ENCODE measurements at places on chromosomes 7 and 10.

- peak; percentile 50 for DNase-seq
Measured at GRCh38 chr7:111741811-111742240, 179.5 kb upstream of the IMMP2L start.

GRCh38 chr7:57820477-57820876, 370.5 kb downstream of the ZNF716 start:
- DNase-seq, result no peak

- DNase-seq, result no peak
Measured at GRCh38 chr10:13327534-13327933, 20.6 kb downstream of the SEPHS1 start.

GRCh38 chr10:84341983-84342382, 13.6 kb downstream of the CCSER2 start:
- DNase-seq, result no peak

DNA sequence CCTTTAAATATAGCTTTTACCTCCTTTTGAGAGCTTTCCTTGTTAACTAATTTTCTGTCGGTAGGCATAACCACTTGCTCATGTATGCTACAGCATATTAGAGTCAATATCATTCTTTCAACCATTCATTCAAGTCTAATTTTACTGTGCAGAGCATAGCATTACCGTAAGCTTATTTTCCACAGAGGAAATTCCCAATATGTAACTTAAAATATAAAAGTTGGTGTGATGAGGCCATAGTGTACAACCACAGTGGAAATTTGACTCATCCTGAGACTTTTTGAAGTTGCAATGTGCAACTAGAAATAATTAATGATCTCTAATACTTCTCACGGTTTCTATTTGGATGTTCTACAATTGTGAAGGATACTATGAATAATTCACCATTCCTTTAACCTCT, 80.6 kb upstream of the KLF6 start:
- no peak for DNase-seq

GRCh38 chr10:3222068-3222467, 49.5 kb upstream of the PITRM1 start:
- no peak for DNase-seq

- no peak for DNase-seq
Measured at GRCh38 chr10:34235164-34235832, 579.8 kb downstream of the PARD3 start.

- no peak for DNase-seq
Measured at GRCh38 chr10:34628174-34628796, 186.8 kb downstream of the PARD3 start.

DNA sequence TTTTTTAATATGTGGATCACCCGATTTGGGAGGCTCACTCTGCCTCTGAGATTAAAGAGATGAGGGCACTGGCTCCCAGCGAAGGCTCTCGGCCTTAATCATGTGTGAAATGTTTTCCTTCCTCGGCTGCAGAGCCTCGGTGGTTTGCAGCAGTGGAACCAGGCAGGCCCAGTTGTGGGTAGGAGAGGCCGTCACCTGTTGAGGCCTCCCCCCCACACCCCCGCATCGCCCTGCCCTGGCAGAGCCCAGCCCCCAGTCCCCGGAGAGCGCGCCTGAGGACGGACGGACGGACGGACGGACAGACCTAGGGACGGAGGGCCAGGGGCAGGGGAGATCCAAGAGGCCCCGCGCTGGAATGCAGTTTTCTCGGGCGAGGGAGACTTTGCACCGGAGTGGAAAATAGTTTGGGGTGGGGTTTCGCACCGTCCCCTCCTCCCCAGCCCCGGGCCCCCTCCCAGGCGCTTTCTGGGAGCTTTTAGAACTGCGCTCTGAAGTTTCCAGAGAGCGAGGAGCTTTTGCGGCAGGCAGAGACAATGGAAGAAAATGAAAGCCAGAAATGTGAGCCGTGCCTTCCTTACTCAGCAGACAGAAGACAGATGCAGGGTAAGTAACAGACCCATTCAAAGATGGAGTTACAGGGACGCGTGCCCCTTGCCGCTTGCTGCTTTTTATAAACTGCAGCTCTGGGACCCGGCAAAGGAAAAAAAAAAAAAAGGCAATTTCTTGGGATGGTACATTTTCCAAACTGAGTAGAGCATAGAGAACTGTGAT, at the start of gene KIAA1217:
KIAA1217 (plus strand) TSS at position 478 of the 771 bp plus-strand sequence; CDS start at position 534, 56 bp downstream.
- DNase-seq, result no peak

GRCh38 chr10:102220612-102221011, 5.5 kb upstream of the ELOVL3 start:
- no peak for DNase-seq

DNA sequence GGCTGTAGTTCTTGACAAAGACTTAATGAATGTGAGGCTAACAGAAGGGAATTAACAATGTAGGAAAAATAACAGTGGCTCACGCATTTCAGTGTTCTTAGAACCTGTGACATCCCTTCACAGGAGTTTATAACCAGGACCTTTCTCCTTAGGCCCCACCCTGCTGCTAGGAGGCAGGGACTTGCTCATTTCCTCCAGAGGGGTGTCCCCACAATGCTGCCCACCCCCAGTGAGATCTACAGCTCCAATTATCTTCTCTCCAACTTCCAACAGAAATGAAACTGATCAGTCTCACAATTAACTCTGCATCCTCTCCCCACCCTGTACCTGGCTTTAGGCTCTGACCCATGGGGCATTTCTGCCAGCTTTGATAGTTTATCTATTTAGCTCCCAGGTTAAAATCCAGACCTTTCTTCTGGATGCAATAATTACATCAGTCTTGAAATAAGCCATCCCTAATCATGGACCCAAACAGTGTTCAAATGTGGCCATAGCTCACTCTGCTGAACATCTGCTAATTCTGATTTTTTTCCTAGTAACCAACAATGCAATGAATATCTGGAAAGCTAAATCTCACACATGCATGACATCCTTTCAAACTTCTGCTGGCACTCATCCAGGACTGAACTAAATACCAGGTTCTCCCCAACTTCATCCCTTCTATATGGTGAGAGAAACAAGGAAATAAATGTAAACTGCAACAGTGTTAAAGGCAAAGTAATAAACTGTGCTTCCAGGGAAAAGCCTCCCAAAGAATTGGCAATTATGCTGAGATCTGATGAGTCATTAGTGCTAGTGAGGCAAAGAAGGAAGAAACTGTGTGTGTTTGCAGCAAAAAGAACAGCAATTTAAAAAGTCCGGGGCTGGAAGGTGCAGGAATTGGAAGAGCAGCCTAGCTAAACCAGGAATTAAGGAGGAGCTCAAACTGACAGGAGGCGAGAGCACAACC, 64.6 kb downstream of the HERPUD2 start:
- no peak for DNase-seq

- no peak for DNase-seq
Measured at GRCh38 chr10:131854579-131855335, 46.1 kb upstream of the PPP2R2D start.

GRCh38 chr10:71832967-71833366, 18.1 kb downstream of the PSAP start:
- DNase-seq, result no peak

- DNase-seq, result no peak
Measured at GRCh38 chr10:101076630-101077029, 14.8 kb downstream of the KAZALD1 start.

GRCh38 chr7:4612939-4613841, 68.9 kb upstream of the FOXK1 start:
- peak; percentile 58 for DNase-seq

- DNase-seq, result no peak
Measured at GRCh38 chr7:73359306-73359705, 31.3 kb downstream of the FKBP6 start.

DNA sequence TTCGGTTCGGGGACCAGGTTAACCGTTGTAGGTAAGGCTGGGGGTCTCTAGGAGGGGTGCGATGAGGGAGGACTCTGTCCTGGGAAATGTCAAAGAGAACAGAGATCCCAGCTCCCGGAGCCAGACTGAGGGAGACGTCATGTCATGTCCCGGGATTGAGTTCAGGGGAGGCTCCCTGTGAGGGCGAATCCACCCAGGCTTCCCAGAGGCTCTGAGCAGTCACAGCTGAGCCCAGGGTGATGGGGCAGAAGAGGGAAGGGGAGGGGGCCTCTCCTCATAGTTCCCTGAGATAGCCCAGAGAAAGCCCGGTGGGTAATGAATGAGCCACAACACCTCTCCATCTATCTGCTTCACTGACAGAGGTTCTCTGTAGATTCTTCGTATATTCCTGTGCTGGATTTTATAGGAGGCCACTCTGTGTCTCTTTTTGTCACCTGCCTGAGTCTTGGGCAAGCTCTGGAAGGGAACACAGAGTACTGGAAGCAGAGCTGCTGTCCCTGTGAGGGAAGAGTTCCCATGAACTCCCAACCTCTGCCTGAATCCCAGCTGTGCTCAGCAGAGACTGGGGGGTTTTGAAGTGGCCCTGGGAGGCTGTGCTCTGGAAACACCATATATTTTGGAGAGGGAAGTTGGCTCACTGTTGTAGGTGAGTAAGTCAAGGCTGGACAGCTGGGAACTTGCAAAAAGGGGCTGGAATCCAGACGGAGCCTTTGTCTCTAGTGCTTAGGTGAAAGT, 16.4 kb downstream of the PRSS2 start:
- no peak for DNase-seq

DNA sequence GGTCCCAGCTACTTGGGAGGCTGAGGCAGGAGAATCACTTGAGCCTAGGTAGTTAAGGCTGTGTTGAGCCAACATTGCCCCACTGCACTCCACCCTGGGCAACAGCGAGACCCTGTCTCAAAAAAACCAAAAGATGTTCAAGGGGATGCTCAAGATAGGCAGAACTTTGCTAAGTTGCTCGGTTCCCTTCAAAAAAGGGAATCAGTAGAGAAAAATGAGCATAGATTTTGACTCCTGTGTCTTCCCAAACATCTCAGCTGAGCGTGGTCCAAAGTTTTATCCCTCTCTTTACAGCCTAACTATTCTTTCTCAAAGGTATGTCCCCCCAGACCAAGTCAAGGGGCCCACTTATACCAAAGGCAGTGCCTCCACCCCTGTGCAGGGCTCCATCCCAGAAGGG, 14.0 kb downstream of the AGFG2 start:
- no peak for DNase-seq

GRCh38 chr7:36726311-36726710, 2.0 kb upstream of the AOAH start:
- peak; percentile 44 for DNase-seq

DNA sequence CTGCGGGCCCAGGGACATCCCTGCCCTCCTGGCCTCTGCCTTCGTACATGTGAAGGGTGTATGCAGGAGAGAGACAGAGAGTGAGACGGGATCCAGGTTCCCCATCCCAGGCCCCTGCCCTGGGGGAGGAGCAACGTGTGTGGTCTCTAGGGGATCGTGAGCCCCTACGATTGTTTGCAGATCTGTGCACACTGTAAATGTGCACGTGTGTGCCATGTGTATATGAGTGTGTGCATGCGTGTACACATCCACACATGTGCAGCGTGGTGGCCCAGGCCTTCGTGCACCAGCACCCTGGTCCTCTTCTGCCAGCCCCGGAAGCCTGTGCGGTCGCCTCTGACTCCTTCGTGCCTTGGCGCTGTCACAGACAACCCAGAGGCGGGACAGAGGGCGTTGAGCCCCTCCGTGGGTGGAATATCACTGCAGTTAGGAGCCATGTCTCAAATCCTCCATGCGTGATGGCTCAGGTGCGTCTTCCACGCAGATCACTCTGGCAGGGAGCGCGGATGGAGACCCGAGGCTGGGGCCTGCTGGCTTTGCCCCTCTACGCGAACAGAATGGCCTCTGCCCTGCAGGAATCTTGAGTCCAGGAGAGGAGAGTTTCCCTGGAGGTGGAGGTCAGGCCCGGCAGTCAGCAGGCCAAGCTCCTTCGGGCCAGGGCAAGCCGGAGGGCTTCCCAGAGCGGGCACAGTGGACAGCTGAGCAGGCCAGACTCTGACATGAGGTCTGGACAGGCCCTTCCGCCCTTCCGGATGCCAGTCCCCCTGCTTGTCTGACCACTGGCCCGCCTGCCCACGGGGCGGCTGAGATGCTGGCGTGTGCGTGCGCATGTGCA, 97.5 kb downstream of the UNCX start:
- DNase-seq, result no peak

DNA sequence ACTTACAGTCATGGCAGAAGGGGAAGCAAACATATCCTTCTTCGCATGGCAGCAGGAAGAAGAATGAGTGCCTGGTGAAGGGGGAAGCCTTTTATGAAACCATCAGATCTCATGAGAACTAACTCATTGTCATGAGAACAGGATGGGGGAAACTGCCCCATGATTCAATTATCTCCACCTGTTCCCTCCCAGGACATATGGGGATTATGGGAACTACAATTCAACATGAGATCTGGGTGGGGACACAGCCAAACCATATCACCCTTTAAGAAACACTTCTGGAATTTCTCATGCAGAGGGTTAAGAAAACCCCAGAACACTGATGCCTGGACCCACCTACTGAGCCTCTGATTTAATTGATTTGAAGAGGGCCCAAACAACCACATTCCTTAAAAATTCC, 63.3 kb upstream of the DNAJB12 start:
- no peak for DNase-seq

DNA sequence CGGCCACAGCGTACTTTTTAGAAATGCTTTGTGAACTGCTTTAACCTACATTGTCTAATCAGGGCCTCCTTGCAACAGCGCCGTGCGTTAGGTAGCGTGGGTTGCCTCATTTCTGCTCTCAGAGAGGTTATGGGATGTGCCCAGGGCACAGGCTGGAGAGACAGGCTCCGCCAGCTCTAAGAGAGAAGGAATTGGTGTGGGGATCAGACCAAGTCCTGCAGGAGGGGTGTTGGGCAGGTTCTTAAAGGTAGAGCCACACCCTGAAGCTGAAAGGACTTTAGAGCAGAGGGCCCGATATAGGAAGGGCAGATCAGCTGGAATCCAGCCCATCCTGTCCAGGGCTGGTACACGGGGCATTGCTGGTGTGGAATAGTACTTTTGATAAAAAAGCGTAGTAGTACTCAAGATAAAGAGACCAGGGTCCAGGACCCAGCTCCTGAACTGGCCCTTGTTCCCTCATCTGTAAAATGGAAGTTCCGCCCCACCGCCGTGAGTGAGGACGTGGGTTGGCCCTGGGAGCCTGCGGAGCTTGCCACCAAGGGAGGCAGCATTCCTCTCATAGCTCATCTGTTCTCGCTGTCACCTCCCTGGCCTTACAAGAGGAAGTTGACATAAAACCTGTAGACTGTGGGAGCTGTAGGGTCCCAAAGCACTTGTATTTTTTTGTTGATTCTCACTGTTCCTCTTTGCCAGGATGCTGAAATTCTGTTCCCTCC, 37.2 kb downstream of the TMEM120A start:
- no peak for DNase-seq
